Stimulated activated CD4-positive, alpha-beta T cell treated with anti-CD3 and anti-CD28 coated beads, Interleukin-15, amount 100 ng/mL, for 1 hour (primary cell): ENCODE measurements at places on chromosomes 1 and 21.

GRCh38 chr21:38367646-38368045 is 110.9 kb downstream of the KCNJ15 start:
- DNase-seq = no peak

- DNase-seq = no peak
These were observed 179.6 kb upstream of the CAMK1G start for GRCh38 chr1:209403921-209404320.

DNA sequence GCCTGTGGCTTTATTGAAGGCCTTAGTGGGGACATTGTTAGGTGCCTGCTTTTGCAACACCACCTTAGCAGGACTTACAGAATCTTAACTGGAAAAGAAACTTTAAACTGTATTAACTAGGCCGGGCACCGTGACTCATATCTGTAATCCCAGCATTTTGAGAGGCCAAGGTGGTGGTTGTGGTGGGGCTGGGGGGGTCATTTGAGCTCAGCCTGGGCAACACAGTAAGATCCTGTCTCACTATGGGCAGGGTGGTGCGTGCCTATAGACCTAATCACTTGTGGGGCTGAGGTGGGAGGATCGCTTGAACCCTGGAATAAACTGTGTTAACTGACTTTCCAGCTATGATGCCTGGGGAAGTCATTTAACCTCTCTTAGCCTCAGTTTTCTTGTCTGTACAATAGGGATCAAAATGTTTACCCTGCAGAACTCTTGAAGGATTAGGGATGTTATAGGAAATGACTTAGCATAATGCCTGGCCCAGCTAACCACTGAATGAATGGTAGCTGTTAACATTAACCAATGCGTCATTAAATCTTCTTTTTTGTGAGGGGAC is 39.5 kb downstream of the IER5 start:
- no peak for DNase-seq

DNA sequence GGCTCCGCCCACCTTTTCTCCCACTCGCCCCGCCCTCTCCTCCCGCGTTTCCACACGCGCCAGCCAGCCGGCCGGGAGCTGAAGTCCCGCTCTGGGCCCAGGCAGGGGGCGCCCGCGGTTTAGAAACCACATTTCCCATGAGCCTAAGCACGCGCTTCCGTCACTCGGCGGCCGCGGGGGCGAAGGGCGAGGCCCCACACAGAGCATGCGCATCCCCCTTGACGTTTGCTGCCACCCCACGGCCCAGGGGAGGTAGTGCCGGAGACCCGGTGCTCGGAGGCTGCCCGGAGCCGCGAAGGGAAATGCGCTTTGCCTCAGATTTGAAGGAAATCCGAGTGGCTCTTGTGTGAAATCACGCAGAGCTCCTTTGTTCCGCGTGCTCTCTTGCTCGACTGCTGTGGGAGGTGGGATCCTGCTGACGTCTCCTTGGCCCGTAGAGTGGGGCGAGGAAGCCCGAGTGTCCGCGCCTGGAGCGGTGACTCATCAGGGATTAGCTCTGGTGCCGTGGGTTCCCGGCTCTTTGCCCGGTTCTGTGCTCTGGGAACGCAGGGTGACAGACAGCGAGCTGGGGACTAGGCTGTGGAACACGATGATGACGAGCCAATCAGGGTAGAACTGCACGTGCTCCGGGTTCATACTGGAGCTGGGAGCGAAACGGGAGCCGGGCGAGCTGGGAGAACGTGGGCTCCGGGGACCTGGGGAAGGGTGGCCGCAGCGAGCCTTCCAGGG is 406 bp upstream of the B3GALNT2 start:
- DNase-seq = peak; percentile 98

GRCh38 chr1:179786815-179787685 is 44.0 kb downstream of the FAM163A start:
- no peak for DNase-seq

GRCh38 chr1:150963321-150964163 is 11.1 kb downstream of the CERS2 start:
- no peak for DNase-seq

DNA sequence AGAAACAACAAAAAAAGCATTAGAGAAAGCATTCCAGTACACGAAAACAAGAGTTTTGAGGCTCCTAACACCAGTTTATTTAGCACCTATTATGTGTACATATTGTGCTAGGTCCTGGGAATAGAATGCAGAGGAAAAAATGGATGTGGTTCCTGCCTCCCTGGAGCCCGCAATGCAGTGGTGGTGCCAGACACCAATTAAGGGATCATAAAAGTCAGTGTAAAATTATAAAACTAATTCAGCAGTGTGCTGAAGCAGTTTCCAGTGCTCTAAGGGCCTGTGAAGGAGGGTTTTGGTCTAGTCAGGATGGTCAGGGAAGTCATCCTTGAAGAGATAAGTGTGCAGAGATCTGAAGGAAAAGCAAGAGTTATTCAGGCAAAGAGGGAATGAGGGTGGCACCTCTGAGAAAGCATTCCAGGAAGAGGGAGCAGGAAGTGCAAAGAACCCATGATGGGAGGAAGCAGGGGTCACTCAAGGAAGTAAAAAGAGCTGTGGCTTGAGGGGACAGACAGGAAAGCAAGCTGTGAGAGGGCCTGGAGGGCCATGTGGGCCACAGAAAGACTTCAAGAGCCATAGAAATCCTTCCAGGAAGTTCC is 65.2 kb upstream of the IFNLR1 start:
- no peak for DNase-seq

GRCh38 chr21:44998086-44998620 is 58.3 kb downstream of the SLX9 start:
- no peak for DNase-seq

DNA sequence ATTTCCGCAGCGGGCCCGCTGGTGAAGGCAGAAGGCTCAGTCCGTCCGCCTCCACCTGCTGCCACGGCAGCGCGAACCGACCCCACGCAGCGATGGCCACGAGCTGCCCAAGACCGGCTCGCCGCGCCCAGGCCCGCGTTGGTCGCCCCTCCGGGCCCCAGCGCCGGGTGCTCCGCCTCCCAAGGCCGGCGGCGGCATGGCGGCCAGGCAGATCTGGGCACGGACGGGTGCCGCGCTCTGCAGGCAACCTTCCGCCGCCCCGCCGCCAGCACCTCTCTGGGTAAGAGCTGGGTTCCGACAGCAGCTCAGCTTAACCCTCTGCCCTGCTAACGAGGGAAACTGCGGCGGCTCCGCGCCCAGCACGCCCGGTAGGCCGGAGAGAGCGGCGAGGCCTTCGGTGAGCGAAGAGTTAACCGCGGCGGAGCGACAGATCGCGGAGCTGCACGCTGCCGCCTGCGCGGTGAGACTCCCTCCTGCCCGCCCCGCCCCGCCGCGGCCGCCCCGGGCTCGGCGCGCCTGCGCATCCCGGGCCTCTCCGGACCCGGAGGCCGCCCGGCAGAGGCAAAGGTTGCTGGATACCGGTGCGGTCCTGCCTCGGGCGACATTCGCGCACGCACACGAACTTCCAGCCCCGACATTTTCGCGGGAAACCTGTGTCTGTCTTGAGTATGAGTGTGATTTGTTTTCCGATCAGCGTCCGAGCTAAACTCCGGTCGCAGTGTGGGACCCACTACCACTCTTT is at the start of gene C1orf53:
Gene C1orf53, plus strand, starts transcription at position 177 of the 742 bp plus-strand sequence. Its CDS starts 20 bp downstream, at position 197.
- DNase-seq = peak; percentile 50

DNA sequence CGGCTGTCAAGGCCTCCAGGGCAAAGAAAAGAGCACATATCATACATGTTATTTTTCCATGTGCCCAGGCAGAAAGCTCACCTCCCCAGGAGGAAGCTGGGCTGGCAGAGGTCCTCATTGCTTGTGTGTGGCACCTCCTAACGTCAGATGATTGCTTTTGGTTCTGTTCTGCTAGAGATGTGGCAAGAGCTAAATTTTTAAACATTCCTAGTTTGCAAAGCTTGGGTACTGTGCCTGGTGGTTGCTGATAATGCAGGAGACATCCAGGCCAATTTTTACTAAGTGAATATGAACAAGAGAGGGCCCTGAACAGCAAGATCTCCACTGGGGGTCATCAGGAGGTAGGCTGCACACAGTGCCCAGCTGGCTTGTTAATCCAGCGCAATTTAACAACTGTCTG is 93.9 kb downstream of the TBX19 start:
- no peak for DNase-seq

DNA sequence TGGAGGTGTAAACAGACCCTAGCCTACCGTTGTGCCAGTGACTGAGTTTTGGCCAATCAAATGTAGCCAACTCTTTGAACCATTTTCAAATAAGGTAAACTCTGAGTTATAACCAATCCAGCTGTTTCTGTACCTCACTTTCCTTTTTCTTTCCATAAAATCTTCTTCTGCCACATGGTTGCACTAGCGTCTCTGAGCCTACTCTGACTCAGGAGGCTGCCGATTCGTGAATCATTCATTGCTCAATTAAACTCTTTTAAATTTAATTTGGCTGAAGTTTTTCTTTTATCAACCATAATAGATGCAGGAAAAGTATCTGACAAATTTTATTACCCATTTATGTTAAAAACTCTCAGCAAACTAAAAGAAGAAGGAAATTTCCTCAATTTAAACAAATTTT is 111.5 kb upstream of the LYPLAL1 start:
- no peak for DNase-seq

GRCh38 chr1:223521150-223521549 is 127.9 kb downstream of the CCDC185 start:
- DNase-seq = no peak

GRCh38 chr1:6205849-6206519 is at the start of gene RNF207:
Gene RNF207, plus strand, starts transcription at chr1:6206119. Its CDS starts 417 bp downstream, at chr1:6206536.
- no peak for DNase-seq

GRCh38 chr1:35062518-35063196 is 16.5 kb upstream of the ZMYM1 start:
- DNase-seq = no peak

GRCh38 chr21:17711896-17712295 is 99.2 kb upstream of the BTG3 start:
- DNase-seq = no peak

- no peak for DNase-seq
These were observed 21.8 kb downstream of the PROX1 start for GRCh38 chr1:214009423-214010196.

DNA sequence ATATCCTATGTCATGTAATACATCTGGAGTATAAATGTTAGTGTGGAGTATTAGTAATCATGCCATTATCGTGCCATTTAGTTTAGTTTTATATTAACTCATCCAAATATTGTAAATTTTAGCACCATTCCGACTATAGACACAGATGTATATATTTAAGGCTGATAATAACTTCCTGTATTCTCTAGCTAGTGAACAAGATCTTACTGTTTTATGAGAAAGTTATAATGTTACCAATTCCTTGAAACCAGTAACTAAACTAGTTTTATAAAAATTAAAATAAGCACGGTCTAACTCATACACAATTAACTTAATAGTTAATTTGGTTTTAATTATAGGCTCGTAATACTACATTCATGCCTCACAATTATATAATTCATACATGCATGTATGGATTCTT is 808.6 kb downstream of the USP25 start:
- DNase-seq = no peak

DNA sequence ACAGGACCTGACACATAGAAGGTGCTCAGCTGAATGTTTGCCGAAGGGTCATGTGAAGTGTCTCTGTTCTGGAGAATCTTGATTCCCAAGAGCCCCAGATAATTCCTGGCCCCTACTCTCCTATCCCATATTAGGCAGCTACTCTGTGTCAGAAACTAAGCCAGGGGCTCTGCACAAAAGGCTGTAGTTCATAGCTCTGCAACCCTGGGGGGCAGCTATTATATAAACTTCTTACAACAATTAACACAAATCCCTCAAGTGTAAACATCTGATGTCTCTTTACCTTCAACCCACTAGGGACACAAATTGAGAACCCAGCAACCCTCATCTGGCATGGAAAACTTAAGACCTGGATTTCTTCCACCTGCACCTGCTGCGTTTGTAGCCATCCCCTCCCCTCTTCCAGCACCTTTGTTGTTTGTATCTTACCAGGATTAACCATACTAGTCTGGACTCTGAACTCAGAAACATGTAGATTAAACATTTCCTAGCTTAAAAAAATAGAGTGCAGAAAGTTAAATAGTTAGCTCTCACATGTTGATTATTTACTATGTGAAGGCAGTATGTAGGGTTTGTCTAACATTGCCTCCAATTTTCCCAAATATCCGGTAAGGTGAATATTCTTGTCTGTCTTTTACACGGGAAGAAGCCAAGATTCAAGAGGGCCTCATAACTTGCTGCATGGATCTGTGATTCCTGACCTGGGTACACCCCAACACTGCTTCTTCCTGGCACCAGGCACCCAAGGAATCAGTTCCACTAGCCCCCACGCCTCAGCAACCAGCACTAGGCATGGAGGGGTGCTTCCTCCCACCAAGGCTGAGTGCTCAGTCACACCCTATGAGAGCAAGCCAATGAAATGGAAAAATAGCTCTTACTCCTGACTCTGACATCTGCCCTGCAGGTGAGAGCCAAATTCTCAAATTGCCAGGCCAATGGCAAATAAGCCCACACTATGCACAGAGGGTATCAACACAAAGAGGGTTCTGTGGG is 220.7 kb upstream of the HOOK1 start:
- no peak for DNase-seq

DNA sequence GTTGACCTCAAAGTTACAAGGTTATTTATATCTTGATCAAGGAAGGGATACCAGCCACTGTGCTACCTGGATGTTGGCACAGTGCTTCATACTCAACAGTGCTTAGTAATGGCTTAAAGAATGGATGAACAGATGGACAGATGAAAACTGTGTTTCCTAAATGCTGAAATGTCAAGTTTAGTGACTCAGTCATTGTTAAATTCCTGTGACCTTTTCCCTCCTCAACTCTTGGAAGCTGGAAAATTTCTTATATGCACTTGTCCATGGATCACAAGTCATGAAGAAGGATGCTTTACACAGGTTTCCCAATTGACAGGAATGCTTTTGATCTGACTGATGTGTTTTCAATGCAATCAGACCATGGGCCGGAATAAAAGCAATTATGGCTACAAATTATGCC is 39.6 kb upstream of the SLC19A2 start:
- DNase-seq = no peak
